Fibroblast of skin of abdomen (primary cell): ENCODE measurements at places on chromosomes 16 and 17.

DNA sequence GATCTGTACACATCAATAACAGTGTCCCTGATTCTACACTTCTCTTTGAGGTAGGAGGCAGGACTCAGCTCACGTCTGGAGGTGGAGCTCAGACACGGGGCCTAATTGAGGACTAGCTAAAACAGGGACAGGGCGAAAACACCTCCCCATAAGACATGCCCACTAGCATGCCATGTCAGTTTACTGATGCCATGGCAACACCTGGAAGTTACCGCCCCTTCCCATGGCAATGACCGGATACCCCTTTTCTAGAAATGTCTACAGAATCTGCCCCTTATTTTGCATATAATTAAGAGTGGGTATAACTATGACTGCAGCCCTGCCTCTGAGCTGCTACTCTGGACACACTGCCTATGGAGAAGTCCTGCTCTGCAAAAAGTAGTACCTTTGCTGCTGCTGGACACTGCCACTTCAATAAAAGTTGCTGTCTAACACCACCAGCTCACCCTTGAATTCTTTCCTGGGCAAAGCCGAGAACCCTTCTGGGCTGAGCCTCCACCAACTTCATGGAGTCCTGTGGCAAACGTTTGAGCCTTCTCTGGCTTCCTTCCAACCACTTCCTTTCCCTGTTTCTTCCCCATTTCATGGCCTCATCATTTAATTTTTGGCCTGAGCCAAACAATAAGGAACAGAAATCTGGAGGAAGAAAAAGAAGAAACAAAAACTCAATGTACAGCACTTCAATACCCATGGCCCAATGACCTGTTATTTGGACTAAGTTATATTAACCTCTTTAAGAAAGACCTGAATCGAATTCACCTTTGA, 21.0 kb downstream of the PHB1 start:
- DNase-seq: no peak

DNA sequence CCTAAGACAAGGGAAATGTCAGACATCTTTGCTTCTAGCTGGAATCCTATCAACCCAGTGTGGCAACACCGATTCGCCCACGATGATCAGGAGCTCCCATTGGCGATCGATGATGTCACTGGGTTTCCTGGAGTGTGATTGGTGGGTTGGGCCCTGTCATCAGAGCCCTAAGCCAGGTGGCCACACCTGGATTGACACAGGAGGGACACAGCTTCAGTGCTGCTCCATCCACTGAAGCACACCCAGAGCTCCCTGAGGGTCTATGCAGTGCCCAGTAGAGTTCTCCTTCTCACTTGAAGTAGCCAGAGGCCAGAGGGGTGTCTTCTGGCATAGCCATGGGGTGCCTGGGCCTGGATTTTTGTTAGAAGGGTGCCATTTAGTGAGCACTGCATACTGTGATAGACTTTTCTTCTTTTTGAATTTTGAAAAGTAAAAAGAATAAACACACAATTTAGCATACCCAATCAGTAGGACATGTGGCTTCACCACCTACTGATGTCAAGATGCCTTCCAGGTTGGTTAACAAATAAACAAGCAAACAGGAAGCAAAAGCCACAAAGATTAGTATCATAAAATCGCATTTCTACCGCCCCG, 77.6 kb downstream of the CMIP start:
- no peak for DNase-seq

GRCh38 chr16:474420-475122, 49.1 kb downstream of the RAB11FIP3 start:
- DNase-seq: no peak

GRCh38 chr16:50167556-50167955, 14.4 kb downstream of the TENT4B start:
- no peak for DNase-seq

- DNase-seq: no peak
These were observed 15.3 kb downstream of the CREBBP start for GRCh38 chr16:3865241-3865640.

GRCh38 chr17:76957678-76958464, 89.7 kb downstream of the MGAT5B start:
- peak; percentile 13 for DNase-seq

- no peak for DNase-seq
These were observed 191.5 kb upstream of the RPL38 start for GRCh38 chr17:74011966-74012365.

DNA sequence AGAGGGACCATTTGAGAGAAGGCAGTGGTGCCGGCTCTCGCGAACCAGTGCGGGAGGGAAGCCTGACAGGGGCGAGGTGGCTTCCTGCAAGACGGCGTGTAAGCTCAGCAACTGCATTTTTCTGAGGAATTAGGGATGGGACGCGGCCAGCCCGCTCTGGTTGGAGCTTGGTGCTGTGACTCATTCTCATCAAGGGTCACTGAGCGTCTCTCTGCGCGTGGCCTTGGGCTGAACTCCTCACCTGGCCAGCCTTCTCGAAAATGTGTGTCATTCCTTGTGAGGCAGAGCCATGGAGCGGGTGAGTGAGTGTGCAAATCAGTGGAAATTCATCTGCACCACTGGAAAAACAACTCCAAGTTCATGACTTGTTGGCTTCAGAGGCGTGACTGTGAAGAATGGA, 52.8 kb downstream of the NTN1 start:
- no peak for DNase-seq

DNA sequence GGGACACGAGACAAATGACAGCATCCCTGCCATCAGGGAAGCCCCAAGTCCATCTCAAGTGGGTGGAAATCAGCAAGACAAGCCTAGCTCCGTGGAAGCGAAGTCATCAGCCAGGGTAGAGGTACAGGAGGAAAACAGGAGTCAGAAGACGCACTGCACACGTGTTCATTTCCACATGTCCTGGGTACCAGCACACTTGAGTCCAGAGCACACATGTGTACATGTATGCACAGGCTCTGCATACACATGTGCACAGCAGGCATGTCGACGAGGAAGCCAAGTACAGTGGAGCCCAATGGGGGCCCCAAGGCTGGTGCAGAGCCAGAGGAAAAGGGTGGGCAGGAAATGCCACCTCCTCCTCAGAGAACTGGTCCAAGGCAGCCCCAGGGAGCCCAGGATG, 75.9 kb downstream of the ZNF423 start:
- no peak for DNase-seq

DNA sequence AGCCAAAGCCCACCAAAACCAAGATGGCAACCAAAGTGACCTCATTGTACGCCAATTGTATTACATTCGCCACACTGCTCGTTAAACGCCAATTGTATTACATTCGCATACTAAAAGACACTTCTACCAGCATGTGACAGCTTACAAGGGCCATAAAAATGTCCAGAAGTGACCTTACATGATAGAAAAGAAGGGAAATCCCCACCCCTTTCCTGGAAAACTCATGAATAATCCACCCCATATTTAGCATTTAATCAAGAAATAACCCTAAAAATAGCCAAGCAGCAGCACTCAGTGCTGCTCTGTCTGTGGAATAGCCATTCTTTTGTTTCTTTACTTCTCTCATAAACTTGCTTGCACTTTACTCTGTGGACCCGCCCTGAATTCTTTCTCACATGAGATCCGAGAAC, 25.7 kb downstream of the PSMD7 start:
- DNase-seq: no peak

DNA sequence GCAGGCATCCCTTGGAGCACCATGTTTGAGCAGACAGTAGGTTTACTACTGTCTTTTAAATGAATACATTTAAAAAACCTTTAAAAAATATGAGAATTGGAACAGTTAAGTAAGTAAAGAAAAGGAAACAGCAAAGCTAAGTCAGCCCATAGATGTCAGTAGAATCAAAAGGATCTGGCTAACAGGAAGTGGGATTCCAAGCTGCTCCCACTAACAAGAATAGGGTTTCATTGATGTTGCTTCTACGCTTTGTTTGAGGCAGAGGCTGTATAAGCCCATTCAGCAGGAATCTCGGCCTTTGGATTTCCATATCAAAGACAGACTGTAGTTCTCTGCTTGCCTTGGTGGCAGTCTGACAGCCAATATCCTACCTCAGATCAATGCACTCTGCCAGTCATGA, 122.9 kb upstream of the ELAC2 start:
- DNase-seq: peak; percentile 67

- peak; percentile 29 for DNase-seq
These were observed 53.0 kb downstream of the RPA1 start for GRCh38 chr17:1882836-1883235.

DNA sequence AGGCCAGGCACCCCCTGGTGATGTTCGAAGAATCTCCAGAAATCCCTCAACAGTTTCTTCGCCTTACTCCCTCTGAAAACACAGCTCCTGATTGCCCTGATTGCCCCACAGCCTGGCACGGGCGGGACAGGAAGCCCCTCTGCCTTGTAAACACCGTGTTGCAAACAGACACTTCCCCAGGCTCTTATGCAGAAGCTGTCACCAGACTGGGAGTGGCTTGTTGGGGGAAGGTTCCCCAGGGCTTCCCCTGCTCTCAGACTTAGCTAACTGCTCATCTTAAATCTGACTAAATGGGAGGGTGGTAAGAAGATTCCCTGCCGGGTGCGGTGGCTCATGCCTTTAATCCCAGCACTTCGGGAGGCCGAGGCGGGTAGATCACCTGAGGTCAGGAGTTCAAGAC, 11.2 kb downstream of the PIK3R5 start:
- no peak for DNase-seq

DNA sequence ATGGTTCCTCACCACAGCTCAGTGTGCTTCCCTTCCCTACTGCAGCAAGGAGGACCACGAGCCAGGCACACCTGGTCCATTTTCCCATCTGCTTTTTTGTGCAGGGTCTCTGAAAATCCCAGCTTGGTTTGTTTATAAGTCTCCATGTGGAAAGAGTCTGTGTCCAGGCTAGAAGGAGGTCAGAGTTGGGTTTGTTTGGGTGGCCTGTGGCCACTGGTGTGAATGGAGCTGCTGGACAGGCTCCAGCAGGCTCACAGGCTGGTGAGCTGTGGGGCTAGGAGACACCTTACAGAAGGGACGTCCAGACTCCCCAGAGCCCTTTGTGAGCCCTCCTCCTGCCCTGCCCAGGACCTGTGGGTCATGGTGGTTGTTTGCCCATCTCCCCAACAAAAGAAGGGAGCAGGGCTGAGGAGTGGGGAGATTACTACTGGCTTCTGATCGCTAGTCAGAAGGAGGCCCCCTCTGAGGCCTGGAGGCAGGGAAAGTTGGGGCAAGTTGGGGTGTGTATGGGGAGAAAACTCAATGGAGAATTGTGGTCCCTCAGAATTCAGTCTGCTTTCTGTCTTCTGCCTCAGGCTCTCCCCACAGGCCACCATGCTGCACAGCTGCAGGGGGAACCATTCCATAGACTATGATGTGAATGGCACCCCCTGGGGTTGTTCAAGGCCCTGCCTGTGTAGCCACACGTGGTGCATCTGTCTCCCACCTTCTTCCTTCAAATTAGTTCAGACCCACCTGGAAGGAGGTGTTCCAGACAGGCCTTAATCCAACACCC, 4.1 kb downstream of the RARA start:
- DNase-seq: no peak

DNA sequence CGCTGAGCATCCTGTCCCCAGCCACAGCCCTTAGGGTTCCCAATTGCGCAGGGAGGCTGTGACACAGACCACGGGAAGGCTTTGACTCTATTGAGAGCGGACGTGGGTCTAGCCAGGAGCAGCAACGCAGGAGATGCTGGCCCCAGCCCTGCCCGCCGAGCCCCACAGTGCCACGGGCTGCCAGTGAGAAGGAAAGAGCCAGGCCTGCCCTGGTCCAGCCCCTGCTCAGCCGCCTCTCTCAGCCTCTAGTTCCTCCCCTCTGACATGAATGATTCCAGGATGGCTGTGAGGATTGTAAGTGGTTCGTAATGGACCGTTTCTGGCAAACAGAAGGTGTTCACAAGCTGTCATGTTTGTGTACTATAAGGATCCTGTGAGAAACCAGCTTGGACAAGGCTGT, 2.5 kb downstream of the BHLHA9 start:
- DNase-seq: no peak

GRCh38 chr16:78925083-78925767, 675.3 kb downstream of the MAF start:
- DNase-seq: no peak

GRCh38 chr17:63332286-63332685, 113.8 kb downstream of the CYB561 start:
- no peak for DNase-seq

- DNase-seq: no peak
These were observed 1.5 kb downstream of the TPSG1 start for GRCh38 chr16:1223355-1224214.

DNA sequence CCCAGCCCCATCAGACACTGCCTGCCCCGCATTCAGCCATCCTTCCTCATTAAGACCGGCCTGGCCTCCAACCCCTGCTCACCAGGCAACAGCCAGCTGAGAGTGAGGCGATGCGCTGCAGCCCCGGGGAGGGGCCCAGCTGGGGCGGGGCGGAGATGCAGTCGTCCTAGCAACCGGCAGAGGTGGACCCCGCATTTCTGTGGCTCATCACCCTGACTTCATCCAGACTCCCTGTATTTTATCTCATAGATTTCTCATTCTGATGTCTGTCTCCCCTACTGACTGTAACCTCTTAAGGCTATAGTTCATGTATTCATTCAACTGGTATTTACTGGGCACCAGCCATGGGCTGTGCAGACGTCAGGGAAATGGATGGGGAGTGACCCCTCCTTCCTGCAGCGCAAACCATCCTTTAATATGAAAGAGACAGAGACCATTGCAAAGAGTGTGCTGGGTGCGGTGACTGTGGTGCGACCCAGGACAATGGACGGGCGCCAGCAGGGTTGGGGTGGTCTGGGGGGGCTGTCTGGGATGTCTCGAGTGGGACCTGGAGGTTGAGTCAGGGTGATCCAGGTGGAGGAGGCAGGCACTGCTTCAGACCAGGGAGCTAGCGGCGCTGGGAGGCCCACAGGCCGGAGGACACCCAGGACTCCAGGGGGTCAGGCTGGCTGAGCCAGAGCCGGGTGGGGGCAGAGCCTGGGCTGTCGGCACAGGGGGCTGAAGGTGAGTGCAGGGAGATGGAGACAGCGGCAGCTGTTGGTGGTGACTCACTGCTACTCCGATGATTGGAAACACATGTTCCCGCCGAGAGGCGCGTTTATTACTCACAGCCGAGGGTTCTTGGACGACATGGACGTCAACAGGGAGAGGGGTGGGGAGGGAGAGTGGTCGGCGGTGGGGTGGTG, 10.5 kb upstream of the TIMP2 start:
- peak; percentile 99 for DNase-seq

- no peak for DNase-seq
These were observed 42.9 kb upstream of the CPPED1 start for GRCh38 chr16:12846592-12846991.

DNA sequence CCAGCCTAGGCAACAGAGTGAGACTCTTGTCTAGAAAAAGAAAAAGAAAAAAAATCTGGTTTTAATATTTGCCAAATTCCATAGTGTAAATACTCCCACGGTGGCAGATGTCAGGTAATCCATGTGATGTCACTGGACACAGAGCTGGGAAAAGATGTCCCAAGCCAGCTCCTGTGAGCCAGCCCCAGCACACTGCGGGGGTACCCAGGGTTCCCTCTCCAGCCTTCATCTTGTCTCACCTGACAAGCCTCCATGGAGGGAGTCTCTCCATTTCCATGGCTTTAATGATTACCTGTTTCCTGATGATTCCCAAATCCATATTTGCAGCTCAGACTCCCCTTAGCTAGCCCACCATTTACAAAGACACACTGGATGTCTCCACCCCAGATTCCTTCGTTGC, 4.6 kb downstream of the CD300LB start:
- no peak for DNase-seq

GRCh38 chr16:77690416-77690815, 31.9 kb upstream of the NUDT7 start:
- DNase-seq: no peak
